Kidney (tissue), 22 donors: ENCODE measurements at places on chromosomes 16 and 17.
A peak's percentile ranks its signal among the peaks of the same experiment; 100 is the strongest.

DNA sequence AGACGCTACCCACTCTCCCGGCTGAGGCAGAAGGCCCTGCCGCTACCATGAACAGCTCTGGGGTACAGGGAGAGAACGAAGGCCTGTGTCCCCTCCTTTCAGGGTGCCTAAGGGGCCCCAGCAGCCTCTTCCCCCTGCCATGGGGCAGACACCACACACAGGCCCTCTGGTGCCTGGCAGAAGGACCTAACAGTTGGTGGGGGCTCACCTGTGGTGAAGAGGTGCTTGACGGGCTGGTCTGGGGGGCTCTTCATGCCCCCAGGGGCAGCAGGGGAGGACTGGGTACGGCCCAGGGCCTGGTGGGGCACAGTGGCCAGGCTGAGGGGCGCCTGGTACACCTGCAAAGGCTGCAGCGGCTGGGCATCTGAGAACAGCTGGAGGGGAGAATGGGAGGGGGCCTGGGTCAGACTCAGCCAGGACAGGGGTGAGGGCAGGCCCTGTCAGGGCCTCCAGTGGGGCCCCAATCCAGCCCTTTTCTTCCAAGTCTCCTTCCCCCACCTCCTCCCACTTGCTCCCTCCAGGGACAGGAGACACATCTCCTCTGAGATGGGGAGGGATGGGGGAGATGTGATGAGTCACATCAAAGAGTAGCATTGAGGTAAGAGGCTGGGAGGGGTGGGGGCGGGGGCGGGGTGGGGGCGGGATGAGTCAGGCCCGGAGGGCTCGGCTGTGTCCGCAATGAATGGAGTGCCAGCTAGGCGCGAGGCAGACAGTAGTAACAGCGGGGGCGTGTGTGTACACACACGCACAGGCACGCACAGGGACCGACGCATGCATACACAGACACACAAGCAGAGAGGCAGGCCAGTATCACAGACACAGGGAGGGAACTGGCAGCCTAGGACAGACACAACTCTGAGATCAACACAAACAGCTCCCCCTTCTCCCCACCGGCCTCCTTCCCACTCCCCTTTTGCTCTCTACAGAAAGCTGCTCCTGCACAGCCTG, 16.1 kb downstream of the G6PC3 start:
- peak; percentile 46 for DNase-seq
- H3K27ac ChIP-seq, result no peak overlapping the region
- H3K4me1 ChIP-seq, result no peaks in the 10 kb centered on the region
- H3K4me3 ChIP-seq, result no peak overlapping the region

GRCh38 chr17:58079300-58080033, 3.8 kb upstream of the DYNLL2 start:
- no peak for DNase-seq
- no peaks in the 10 kb centered on the region for H3K36me3 ChIP-seq
- H3K4me3 ChIP-seq, result no peak overlapping the region
- H3K27me3 ChIP-seq, result no peaks in the 10 kb centered on the region
- H3K4me1 ChIP-seq, result peaks cover 2% of the 10 kb centered on the region

DNA sequence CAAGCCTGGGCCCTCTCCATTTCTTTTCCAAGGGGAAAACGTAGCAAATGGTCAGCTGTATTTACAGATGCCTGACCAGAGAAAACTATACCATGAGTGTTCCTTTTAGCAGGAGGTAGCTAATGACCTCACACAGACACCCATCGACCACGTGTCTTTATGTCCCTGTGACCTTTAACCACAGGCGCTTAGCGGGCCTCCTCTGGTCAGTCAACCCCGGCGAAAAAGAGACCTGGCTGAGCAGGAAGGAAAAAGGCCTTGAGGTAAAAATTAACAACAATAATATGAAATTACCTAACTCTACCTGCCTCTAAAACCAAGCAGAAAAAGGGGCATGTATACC, 9.1 kb downstream of the NUDT16L1 start:
- no peaks in the 10 kb centered on the region for H3K4me1 ChIP-seq
- peaks cover 5% of the 10 kb centered on the region for H3K36me3 ChIP-seq
- H3K27ac ChIP-seq, result peak overlapping the region; percentile 91
- no peak overlapping the region for H3K4me3 ChIP-seq

GRCh38 chr17:39177256-39177655, 11.3 kb upstream of the ARL5C start:
- no peaks in the 10 kb centered on the region for H3K36me3 ChIP-seq
- DNase-seq, result no peak
- no peaks in the 10 kb centered on the region for H3K4me1 ChIP-seq

GRCh38 chr16:54489225-54490111, 202.9 kb upstream of the IRX3 start:
- H3K4me1 ChIP-seq, result no peaks in the 10 kb centered on the region
- no peak overlapping the region for H3K4me3 ChIP-seq
- H3K27me3 ChIP-seq, result no peaks in the 10 kb centered on the region
- H3K36me3 ChIP-seq, result no peaks in the 10 kb centered on the region
- H3K27ac ChIP-seq, result no peak overlapping the region

DNA sequence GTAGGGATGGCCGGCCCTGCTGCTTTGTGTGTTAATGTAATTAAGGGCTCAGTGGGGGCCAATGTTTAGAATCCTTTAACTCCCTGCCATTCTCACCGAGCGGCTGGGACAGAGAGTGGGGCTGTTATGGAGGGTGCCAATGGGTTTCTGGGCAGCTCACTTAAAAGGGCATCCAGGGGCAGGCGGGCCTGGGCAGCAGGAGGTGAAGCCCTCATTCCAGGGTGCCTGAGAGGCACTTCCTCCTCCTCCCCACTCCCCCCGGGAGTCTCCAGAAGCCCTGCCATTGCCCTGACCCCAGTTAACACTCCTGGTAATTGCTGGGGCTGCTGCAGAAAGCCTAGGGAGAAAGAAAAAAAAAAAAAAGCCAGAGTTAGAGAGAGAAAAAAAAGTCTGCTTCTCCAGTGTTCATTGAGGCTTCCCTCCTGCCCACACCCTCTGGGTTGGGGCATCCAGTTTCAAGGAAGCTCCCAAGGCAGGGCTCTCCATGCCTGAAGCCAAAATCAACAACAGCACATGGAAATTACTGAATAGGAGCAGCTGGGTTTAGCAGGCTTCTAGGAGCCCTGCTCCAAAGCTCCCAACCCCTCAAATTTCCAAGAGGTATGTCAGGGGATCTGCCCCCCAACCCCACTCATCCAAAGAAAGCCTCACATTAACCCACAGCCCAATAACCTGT, 28.0 kb downstream of the CUEDC1 start:
- H3K36me3 ChIP-seq, result no peaks in the 10 kb centered on the region
- H3K4me1 ChIP-seq, result peaks cover 5% of the 10 kb centered on the region
- peak; percentile 81 for DNase-seq
- H3K4me3 ChIP-seq, result no peak overlapping the region
- H3K27ac ChIP-seq, result no peak overlapping the region

DNA sequence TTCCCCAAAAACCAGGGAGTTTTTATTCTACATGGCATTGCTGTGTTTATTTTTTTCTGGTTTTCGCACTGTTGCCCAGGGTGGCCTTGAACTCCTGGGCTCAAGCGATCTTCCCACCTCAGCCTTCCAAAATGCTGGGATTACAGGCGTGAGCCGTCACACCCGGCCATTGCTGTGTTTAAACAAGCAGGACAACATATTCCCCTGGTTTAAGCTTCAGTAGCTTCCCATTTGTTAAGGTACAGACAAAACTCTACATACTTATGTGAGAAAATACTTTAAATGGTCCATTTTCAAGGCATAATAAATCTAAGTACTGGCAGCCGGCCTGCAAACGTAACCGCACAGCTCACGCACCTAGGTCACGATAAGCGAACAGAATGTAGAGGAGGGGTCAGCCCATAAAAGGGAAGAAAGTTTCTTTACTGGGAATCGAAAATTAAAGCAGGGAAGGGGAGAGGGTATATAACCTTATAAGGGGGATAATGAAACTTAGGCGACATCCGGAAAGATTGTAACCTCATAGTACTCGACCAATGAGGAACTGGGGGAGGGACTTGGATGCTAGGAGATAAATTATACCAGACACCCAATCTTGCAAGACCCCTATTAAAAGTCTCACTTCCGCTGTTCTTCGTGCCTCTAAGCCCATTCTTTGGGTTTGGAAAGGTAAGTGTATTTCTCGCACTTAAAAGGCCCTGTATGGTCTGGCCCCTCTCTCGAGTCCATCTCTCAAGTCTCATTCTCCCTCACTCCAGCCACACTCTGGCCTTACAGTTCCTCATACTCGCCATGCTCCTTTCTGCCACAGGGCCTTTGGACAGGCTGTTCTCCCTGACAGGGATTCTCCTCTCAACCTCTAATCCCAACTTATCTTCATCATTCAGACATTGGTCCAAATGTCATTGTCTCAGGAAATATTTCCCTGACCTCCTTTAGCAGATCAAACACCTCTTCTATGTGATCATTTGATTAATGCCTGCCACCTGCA, 59.2 kb downstream of the TEX14 start:
- H3K4me3 ChIP-seq, result peak overlapping the region; percentile 89
- no peaks in the 10 kb centered on the region for H3K36me3 ChIP-seq
- no peaks in the 10 kb centered on the region for H3K4me1 ChIP-seq
- no peaks in the 10 kb centered on the region for H3K27me3 ChIP-seq
- H3K27ac ChIP-seq, result peak overlapping the region; percentile 73
- DNase-seq, result peak; percentile 50

GRCh38 chr17:28906276-28906675, 3.4 kb upstream of the DHRS13 start:
- no peaks in the 10 kb centered on the region for H3K27me3 ChIP-seq
- no peak overlapping the region for H3K4me3 ChIP-seq
- H3K27ac ChIP-seq, result no peak overlapping the region
- DNase-seq, result no peak
- peaks cover 17% of the 10 kb centered on the region for H3K4me1 ChIP-seq

DNA sequence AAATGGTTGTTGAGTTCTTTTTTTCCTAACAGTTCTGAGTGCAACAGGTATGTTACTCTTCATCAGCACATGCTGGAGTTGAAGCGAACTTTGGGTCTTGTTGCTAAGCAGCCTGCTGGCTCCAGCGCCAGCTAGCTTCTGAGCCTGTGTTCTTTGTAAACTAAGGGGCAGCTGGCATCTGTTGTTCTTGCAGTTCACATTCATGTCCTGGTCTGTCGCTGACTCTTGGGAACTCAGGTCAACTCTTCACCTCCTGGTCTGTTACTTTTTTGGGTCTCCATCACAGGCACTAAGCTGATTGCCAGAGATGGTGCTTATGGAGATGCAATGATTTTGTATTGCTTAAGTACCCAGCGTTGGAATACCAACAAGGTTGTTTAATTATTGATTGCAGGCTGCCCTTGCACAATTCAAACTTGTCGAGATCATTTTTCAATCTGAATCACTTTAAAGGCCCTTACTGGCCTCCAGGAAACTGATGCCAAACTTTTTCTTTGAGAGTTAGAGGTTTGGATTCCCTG, 40.9 kb downstream of the USP10 start:
- H3K27me3 ChIP-seq, result no peaks in the 10 kb centered on the region
- peaks cover 32% of the 10 kb centered on the region for H3K4me1 ChIP-seq
- H3K27ac ChIP-seq, result no peak overlapping the region
- no peaks in the 10 kb centered on the region for H3K36me3 ChIP-seq

- DNase-seq, result no peak
- H3K27ac ChIP-seq, result no peak overlapping the region
- no peaks in the 10 kb centered on the region for H3K36me3 ChIP-seq
- no peak overlapping the region for H3K4me3 ChIP-seq
Measured at GRCh38 chr16:66690106-66690847, 6.3 kb downstream of the CMTM4 start.

GRCh38 chr16:82195917-82196494, 26.0 kb upstream of the MPHOSPH6 start:
- no peaks in the 10 kb centered on the region for H3K36me3 ChIP-seq
- H3K27ac ChIP-seq, result no peak overlapping the region
- H3K4me1 ChIP-seq, result no peaks in the 10 kb centered on the region
- H3K4me3 ChIP-seq, result no peak overlapping the region

- H3K36me3 ChIP-seq, result no peaks in the 10 kb centered on the region
- H3K27me3 ChIP-seq, result no peaks in the 10 kb centered on the region
- H3K27ac ChIP-seq, result peak overlapping the region; percentile 51
- DNase-seq, result peak; percentile 67
- peaks cover 7% of the 10 kb centered on the region for H3K4me1 ChIP-seq
- peak overlapping the region; percentile 18 for H3K4me3 ChIP-seq
Measured at GRCh38 chr17:61313461-61314326, 85.9 kb upstream of the TBX2 start.

GRCh38 chr16:65181071-65181561, 59.3 kb upstream of the CDH11 start:
- H3K36me3 ChIP-seq, result no peaks in the 10 kb centered on the region
- no peak overlapping the region for H3K27ac ChIP-seq
- H3K27me3 ChIP-seq, result no peaks in the 10 kb centered on the region
- DNase-seq, result peak; percentile 85
- H3K4me3 ChIP-seq, result no peak overlapping the region

DNA sequence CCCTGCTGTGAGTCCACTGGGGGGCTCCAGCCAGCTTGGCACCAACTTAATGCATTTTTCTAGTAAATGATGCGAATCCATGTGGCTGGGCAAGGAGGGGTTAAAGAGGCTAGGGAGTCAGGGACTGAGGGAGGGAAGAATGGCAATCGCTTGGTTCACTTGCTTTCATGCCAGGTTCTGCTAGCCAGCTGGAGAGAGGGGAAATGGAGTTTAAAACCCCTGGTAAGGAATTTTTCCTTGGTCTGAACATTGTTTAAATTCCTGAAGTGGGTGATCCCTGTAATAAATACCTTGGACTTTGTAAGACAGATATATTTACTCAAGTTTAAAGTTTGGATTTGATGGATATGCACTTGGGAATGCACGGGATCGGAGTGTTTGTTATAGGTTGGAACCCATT, 22.8 kb downstream of the ANKFN1 start:
- no peak overlapping the region for H3K4me3 ChIP-seq
- peak; percentile 44 for DNase-seq
- H3K27ac ChIP-seq, result no peak overlapping the region
- H3K4me1 ChIP-seq, result no peaks in the 10 kb centered on the region
- no peaks in the 10 kb centered on the region for H3K36me3 ChIP-seq
- no peaks in the 10 kb centered on the region for H3K27me3 ChIP-seq

GRCh38 chr17:54494721-54495715, 405.6 kb upstream of the TOM1L1 start:
- no peak for DNase-seq
- no peak overlapping the region for H3K4me3 ChIP-seq
- no peaks in the 10 kb centered on the region for H3K27me3 ChIP-seq
- no peaks in the 10 kb centered on the region for H3K4me1 ChIP-seq
- no peak overlapping the region for H3K27ac ChIP-seq

DNA sequence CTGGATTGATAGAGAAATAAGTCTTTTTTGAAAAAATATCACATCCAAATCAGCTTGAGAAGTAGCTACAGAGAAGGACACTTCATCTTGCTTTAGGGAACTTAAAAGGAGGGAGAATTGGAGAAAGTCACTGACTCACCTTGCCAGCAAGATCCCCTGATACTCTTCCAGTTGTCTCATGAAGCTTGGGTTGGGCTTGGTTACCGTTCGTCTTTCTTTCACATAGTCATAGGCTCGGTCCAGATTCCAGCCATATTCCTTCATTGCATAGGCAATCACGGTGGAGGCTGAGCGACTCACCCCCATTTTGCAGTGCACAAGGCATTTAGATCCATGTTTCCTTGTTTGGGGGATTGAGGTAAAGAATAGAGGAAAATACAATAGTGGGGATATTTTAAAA, 25.3 kb upstream of the CORO6 start:
- H3K27me3 ChIP-seq, result no peaks in the 10 kb centered on the region
- H3K4me3 ChIP-seq, result no peak overlapping the region
- no peak overlapping the region for H3K27ac ChIP-seq
- H3K36me3 ChIP-seq, result no peaks in the 10 kb centered on the region
- peaks cover 11% of the 10 kb centered on the region for H3K4me1 ChIP-seq
